Activated CD4-positive, alpha-beta T cell treated with anti-CD3 and anti-CD28 coated beads, Interleukin-2, amount 10 ng/mL, durations not matched to agents 7 days and 5 days (primary cell): ENCODE measurements at places on chromosomes 11 and 22.

GRCh38 chr22:27466778-27467438 is 334.6 kb downstream of the MN1 start:
- no peak for DNase-seq

DNA sequence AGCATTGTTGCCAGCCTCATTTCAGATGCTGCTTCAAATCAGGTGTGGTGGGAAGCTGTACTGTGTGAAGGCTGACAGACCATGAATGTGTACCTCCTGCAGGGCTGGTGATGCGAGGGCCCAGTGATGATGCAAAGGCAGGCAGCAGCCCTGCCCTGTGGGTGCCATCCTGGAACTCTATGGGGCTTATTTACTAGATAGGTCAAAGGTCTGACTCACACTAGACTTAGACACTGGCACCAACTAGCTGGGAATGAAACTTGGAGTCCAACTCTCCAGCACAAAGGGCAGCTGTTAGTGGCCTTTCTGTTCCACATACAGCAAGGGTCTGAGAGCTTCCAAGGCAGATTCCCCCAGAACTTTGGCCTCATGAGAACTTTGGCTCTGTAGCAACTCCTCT is 138.4 kb downstream of the TTC17 start:
- DNase-seq: no peak

- no peak for DNase-seq
These were observed 36.2 kb downstream of the SERPINH1 start for GRCh38 chr11:75598264-75598663.

GRCh38 chr22:49327411-49328117 is 500.1 kb downstream of the BRD1 start:
- DNase-seq: no peak

DNA sequence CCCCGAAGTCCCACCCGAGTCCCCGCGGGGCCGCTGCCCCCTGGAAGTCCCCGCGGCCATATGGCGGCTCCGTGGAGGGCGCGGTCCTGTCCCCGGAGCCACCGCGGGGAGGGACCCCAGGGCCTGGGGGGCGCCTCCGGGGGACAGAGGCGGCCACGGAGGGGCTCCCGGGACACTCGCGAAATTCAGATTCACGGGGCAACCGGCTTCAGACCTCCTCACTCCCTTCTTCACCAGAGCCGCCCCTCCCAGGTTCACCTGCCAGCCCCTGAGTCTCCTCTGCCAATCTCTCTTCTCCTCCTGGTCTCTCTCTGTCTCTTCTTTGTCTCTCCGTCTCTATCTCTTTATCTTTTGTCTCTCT is 28.2 kb upstream of the TOLLIP start:
- no peak for DNase-seq

- no peak for DNase-seq
These were observed 12.0 kb downstream of the IFITM10 start for GRCh38 chr11:1738380-1738779.

DNA sequence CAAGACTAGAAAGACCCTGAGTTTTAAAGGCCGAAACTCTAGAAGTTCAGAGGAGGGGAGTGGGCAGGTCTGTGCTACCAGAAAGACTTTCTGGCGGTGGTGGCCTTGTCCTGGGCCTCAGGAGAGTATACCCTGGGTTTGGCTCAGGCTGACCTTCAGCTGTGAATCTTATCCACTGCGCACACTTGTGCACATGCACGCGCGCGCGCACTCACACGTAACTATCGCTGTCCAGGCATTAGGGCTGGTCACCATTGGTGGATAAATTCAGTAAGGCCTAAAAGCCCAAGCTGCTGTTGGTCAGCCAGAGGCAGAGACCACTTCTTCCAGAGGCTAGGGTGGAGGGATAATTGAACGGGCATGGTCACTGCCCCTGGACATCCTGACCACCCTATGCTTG is 25.1 kb downstream of the ARHGEF17 start:
- no peak for DNase-seq

DNA sequence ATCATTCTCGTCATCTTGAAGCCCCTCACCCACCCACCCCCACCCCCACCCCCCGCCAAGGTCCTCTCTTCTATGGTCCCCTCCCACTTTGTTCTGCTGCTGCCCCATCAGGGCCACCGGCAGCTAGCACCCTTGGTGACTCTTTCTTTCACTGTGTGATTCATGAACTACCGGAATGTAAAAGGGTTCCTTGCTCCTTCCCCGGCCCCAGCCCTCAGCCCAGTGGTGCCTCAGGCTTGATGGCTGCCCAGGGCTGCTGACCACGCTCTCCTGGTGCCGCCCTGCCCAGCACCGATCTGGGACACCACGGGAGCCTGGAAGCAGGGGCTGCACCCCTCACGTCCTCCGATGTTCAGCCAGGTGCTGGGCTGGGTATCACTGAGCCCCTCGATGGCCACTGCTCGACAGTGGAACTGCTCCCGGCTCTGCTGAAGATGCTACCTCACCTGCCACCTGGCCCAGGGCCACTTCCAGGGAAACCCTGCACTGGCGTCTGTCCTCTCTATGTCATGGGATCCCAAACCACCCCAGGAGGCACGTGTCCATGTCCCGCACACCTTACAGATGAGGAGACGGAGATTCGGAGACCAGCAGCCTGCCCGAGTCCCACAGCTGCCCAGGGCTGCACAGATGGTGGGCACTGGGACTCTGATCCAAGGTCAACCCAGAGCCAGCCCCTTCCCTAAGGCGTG is 39.7 kb downstream of the IGLL5 start:
- no peak for DNase-seq

DNA sequence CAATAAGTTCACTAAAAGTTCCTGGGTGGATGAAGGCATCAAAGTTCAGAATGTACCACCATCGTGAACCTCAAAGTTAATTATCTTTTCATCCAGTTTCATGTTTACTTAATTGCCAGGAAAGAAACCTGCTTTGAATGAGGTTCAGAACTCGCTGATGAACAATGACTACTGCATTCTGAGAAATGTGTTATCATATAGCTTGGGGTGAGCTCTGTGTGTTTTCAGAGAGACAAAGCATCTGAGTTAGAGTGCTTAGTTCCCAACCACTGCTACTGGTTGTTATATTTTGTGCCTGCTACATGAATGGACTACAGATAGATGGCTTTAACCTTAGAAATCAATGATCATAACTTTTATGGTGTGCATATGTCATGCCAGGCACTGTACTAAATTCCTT is 1131.0 kb downstream of the DLG2 start:
- no peak for DNase-seq

GRCh38 chr11:83922318-83922717 is 636.2 kb upstream of the CCDC90B start:
- DNase-seq: no peak
